ENCODE measurements at places on chromosomes 13 and 19. TPM values are rescaled to one million over a fixed set of nuclear protein-coding genes. Genes with fewer than 3 reads are reported as not detected.

- no peak for DNase-seq
These were observed 855 bp upstream of the CARS2 start for GRCh38 chr13:110706570-110707372.

GRCh38 chr19:19594381-19594780, 24.1 kb downstream of the PBX4 start:
- DNase-seq, result no peak

DNA sequence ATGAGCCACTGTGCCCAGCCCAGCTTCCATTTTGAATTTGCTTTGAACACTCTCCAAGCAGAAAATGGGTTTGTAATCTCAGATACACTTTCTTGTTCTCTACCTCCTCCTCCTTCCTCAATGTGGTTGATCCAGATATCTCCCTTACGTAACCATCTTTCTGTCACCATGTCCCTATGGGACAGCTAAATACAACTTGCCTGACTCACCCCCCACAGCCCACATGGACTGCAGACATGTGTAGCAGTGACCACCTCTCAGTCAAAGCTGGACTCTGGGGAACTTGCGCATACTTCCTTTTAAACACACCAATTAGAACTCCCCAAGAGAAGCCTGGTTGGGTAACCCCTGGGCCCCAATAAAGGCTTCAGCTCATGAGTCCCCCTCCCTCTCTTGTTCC, 10.8 kb upstream of the ZNF799 start:
- DNase-seq, result no peak

DNA sequence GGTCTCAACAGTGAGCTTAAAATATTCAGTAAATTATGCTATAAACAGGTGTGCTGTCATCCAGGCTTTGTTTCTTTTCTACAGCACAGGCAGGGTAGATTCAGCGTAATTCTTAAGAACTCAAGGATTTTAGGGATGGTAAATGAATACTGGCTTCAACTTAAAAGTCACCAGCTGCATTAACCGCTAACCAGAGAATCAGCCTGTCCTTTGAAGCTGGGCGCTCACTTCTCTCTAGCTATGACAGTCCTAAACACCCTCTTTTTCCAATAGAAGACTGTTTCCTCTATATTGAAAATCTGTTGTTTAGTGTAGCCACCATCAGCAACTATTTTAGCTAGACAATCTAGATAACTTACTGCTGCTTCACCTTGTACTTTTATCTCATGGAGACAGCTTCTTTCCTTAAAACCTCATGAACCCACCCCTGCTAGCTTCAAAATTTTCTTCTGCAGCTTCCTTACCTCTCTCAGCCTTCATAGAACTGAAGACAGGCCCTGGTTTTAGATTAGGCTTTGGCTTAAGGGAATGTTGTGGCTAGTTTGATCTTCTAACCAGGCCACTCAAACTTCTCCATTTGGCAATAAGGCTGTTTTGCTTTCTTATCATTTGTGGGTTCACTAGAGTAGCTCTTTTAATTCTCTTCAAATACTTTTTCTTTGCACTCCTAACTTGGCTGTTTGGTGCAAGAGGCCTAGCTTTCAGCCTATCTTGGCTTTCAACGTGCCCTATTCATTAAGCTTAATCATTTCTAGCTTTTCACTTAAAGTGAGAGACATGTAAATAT, 89.5 kb downstream of the USP12 start:
- DNase-seq, result no peak

GRCh38 chr19:41309180-41310032, 566 bp upstream of the CCDC97 start:
- DNase-seq, result no peak

GRCh38 chr13:30567072-30567471, 50.6 kb upstream of the USPL1 start:
- no peak for DNase-seq

GRCh38 chr19:49977076-49977475, 16.1 kb upstream of the SIGLEC11 start:
- DNase-seq, result no peak

- DNase-seq, result peak; percentile 44
These were observed 490 bp downstream of the ITPKC start for GRCh38 chr19:40717325-40717879.

GRCh38 chr19:51637362-51637978, 7.3 kb upstream of the SIGLEC5 start:
- no peak for DNase-seq

- no peak for DNase-seq
These were observed 13.5 kb downstream of the ZNF536 start for GRCh38 chr19:30385666-30386065.

- peak; percentile 34 for DNase-seq
These were observed 29.4 kb upstream of the PTPRS start for GRCh38 chr19:5369962-5370367.

DNA sequence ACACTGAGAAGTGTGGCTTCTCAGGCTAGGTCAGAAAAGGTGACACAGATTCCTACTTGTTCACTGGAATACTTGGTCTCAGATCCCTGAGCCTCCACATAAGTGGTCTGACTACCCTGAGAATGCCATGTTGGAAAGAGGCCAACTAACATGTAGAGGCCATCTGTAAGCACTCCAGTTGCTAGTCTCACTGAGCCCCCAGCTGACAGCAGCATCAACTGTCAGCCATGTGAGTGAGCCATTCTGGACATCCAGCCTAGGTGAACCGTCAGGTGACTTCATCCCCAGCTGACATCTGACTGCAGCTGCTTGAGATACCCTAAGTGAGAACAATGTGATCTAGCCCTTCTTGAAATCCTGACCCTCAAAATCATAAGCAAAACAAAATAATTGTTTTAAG, 18.1 kb upstream of the ARL11 start:
- DNase-seq, result no peak

DNA sequence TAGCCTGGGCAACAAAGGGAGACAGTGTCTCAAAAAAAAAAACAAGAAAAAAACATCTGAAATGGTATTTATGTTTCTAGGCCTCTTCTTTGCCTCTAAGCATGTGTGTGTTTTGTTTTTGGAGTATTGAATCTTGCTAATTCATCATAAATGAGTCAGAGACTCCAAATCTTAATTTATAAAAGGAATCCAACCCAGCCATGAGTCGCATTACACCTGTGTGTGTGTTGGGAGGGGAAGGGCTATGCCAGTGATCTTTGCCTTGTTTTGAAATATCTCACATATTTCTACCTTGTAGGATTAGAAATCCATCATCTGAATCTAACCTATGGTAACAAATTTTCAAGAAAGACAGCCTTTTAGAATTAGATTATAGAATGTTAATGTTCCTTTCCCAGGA, 4.0 kb downstream of the ZNF331 start:
- DNase-seq, result no peak

GRCh38 chr13:44627441-44627840, 51.3 kb upstream of the TSC22D1 start:
- no peak for DNase-seq

- DNase-seq, result no peak
These were observed 106.9 kb downstream of the KLF12 start for GRCh38 chr13:74027161-74027779.

- peak; percentile 26 for DNase-seq
These were observed 13.2 kb downstream of the ADGRE3 start for GRCh38 chr19:14661372-14661924.

DNA sequence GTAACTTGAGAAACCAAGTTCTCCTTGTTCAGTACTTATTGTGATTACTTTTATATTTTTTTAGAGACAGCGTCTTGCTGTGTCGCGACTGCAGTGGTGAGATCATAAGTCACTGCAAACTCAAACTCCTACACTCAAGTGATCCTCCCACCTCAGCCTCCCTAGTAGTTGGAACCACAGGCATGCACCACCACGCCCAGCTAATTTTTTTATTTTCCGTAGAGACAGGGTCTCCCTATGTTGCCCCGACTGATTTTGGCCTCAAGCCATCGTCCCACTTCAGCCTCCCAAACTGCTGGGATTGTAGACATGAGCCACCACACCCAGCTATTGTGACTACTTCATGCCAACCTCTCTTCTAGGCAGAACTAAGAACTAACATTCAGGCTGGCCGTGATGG, 8.3 kb downstream of the C19orf53 start:
- no peak for DNase-seq

- no peak for DNase-seq
These were observed 321.9 kb downstream of the FOXO1 start for GRCh38 chr13:40344270-40345148.

- peak; percentile 97 for DNase-seq
These were observed at the start of gene FDX2 for GRCh38 chr19:10315335-10316214. Gene FDX2, minus strand, starts transcription at chr19:10316015. Its CDS starts 19 bp downstream, at chr19:10315996.

EFNB2 gene
- total RNA-seq, result 31.3 TPM

CGB2 gene
- total RNA-seq, result not detected

CEACAM5 gene
- total RNA-seq, result 33.9 TPM

ZNF564 gene
- 12.3 TPM for total RNA-seq

IPO5 gene
- 61.8 TPM for total RNA-seq

ZNF615 gene
- total RNA-seq, result 7.8 TPM

ZSCAN18 gene
- 30.6 TPM for total RNA-seq

SMIM24 gene
- total RNA-seq, result not detected

PTPRH gene
- 0.30 TPM for total RNA-seq

CD209 gene
- 5.4 TPM for total RNA-seq

HIF3A gene
- total RNA-seq, result 55.7 TPM

ZNF836 gene
- 14.2 TPM for total RNA-seq

CELF5 gene
- not detected for total RNA-seq

IGFL1 gene
- not detected for total RNA-seq

TUBB4A gene
- not detected for total RNA-seq

ZNF585A gene
- 2.8 TPM for total RNA-seq

CILP2 gene
- 0.14 TPM for total RNA-seq

Data from upper lobe of left lung (tissue), 6 donors.